CD4-positive, alpha-beta T cell treated with Interleukin-2 at 100 ng/mL for 4 hours (primary cell): ENCODE measurements at places on chromosomes 5 and 9.

GRCh38 chr5:52673495-52673894 is 114.2 kb upstream of the ITGA1 start:
- no peak for DNase-seq

GRCh38 chr5:125894383-125894782 is 528.8 kb upstream of the GRAMD2B start:
- DNase-seq = no peak

GRCh38 chr9:118336250-118336942 is 632.2 kb downstream of the TLR4 start:
- DNase-seq = no peak

DNA sequence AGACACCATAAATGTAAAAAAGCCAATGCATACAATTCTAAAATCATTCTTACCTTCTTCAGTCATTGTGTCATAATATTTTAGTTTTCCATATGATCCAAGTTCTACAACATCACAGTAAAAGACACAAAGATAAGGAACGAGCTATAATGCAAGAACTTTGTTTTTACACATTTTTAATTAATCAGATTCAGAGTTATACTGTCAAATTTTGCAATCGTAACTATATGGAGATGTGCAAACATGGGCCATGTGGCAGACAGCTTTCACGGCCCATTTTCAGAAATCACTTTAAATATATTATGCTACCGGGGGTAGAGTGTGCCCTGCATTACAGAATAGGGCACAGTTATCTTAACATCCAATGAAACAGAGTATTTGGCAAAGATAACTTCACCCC is 188.4 kb downstream of the ACER2 start:
- DNase-seq = no peak

DNA sequence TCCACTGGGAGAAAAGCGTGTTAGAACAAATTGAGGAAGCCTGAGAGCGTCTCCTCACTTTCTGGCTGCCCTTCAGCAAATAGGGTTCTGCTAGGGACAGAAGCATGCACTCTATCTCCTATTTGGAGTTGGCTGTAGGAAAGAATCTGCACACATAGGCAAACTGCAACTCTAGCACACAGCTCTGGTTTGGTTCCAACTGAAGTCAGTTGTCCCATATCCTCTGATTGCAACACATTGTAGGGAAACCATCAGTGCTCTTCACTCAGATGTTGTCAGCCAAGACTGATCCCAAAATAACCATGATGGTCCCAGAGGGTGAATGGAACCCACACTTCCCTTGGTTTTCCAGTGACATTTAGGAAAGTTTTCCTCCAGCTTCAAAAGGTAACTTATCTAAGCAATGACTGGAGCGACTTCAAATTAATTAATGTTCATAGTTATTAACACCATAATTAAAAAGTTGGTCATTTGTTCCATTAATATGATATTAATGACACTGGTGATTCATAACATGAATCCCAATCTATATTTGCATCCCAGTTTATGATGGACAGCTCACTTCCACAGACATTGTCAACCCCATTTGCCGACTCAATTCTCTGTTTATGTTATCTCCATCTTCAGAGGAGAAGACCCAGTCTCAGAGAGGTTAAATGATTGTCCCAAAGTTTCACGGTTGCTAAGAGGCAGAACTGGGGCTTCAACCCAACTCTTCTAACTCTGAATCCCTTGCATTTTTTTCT is 136.7 kb upstream of the ZNF462 start:
- DNase-seq = no peak

GRCh38 chr5:171633776-171634470 is 151.7 kb upstream of the SMIM23 start:
- no peak for DNase-seq
